Iris pigment epithelial cell (primary cell): ENCODE measurements at places on chromosomes 3 and 15.

DNA sequence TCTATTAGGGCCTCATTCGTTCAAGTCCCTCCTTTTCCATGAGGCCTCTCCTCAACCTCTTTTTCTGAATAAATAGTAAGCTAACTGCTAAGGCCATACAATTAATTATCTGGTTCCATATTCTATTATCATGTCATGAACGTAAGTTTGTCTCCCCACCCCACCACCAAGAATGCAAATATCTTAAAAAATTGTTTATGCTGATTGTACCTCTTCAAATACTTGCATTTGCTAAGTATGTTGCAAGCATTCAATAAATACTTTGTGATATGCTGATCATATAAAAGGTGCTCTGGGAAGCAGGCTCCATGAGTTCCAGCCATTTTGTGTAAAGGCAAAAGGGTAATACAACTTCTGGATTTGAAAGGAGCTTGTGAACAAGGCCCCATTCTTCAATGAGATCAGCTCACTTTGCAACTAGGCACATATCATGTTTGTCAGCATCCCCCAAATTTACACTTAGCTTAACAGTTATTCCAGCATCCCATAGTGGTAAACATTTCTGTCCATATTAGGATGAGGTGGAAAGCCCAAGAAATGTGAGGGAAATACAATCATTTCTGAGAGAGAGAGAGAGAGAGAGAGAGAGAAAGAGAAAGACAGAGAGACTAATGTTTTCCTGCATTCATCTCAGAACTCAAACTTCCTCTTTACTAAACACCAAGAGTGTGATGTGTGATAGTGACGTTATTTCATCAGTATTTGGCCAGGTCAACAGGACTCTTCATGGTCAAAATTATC is 33.2 kb downstream of the SLC12A8 start:
- no peak for DNase-seq

GRCh38 chr3:194310060-194310835 is 40.9 kb downstream of the CPN2 start:
- no peak for DNase-seq

- no peak for DNase-seq
Measured at GRCh38 chr15:42691308-42691707, 45.6 kb downstream of the CDAN1 start.

DNA sequence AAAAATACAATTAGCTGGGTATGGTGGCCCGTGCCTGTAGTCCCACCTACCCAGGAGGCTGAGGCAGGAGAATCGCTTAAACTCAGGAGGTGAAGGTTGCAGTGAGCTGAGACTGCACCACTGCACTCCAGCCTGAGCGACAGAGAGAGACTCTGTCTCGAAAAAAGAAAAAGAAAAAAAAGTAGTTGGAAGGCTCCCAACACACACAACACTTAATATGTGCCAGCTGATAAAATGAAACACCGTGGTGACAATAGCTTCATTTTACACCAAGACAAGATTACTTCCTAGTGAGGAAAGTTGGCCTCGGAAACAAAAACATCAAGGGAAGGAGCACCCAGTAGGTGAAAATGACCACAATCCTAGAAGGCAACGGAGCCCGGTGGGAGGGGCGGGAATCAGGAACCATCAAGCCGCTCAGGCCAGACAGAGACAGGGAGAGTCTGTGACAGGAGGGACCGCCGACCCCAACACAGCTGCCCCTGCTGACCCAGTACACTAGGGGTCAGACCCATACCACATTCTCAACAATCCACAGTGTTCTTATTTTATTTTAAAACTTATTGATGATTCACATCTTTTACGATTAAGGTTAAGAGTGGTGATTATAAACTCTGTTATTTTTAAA is 54.5 kb upstream of the OCA2 start:
- DNase-seq: no peak

- peak; percentile 73 for DNase-seq
Measured at GRCh38 chr15:67177752-67178151, 76.7 kb downstream of the AAGAB start.

GRCh38 chr3:69320871-69321271 is 65.0 kb downstream of the FRMD4B start:
- no peak for DNase-seq
